ENCODE measurements at places on chromosomes 2 and 18.
A peak's percentile ranks its signal among the peaks of the same experiment; 100 is the strongest.

- DNase-seq = no peak
These were observed 65.5 kb upstream of the GPC1 start for GRCh38 chr2:240369801-240370585.

- no peak for DNase-seq
These were observed 148.1 kb downstream of the TMEM163 start for GRCh38 chr2:134570676-134571075.

GRCh38 chr18:37956902-37957301, 391.3 kb upstream of the CELF4 start:
- DNase-seq = no peak

GRCh38 chr2:213188533-213188867, 37.1 kb upstream of the IKZF2 start:
- DNase-seq = no peak

DNA sequence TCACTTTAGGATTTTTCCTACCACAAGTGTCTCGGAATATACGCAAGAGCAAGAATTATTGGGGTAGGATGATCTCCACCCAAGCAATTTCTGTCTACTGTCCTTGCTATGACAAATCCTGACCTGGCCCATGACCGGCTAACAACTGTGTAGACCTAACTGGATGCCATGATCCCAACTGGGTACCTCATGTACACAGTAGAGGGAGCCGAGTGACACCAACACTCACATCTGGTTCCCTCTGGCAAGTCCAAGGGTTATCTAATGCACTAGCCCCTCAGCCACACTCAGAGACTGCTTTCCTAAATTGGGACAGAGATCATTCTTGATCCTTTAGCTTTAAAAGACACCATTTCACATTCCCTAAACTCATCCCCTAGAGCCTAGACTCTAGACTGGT, 60.7 kb upstream of the ZNF532 start:
- no peak for DNase-seq

- no peak for DNase-seq
These were observed at the start of gene CAPN13 for GRCh38 chr2:30807249-30807648. Gene CAPN13, minus strand, starts transcription at chr2:30807446. Its CDS starts 20,121 bp downstream, at chr2:30787325.

- DNase-seq = no peak
These were observed 477.9 kb upstream of the TNP1 start for GRCh38 chr2:217337771-217338170.

- no peak for DNase-seq
These were observed 89.3 kb downstream of the MBD2 start for GRCh38 chr18:54135216-54135615.

DNA sequence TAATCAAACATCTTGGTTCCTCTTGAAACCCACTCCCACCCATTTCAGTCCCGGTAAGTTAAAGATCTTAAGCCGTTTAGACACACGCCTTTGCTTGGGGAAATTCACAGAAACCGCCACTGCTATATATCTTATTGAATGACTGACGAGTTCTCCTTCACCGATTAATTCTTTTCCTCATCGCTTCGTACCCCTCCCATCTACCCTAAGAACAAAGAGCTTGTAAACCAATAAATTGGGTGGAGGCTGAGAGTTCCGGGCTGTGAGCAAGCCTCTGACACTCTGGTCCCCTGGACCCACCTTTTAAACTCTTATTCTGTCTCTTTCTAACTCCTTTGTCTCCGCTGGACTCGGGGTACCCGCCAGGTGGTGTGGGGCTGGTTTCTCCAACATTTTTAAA, 30.6 kb downstream of the TMEM131 start:
- no peak for DNase-seq

GRCh38 chr2:80198042-80198441, 106.5 kb downstream of the LRRTM1 start:
- no peak for DNase-seq

DNA sequence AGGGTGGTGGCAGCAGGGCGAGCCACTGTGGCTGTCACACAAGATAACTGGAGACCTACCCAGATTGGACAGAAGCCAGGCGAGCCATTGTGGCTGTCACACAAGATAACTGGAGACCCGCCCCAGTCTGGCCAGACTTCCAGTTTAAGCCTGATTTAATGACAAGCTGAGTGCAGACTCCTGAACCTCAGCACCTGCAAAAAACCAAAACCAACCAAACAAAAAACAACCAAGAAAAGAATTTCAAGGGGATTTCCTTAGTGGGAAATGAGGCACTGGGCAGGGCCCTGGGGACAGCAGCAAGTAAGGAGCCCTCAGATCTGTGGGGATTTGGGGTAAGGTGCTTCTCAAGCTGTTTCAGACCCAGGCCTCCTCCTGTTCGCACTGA, 95.2 kb upstream of the BOD1L2 start:
- no peak for DNase-seq

- DNase-seq = no peak
These were observed 80.0 kb downstream of the SOWAHC start for GRCh38 chr2:109694190-109694589.

- no peak for DNase-seq
These were observed 20.0 kb upstream of the SERPINB2 start for GRCh38 chr18:63867368-63868125.

GRCh38 chr2:9286554-9287399, 80.2 kb downstream of the ASAP2 start:
- no peak for DNase-seq

DNA sequence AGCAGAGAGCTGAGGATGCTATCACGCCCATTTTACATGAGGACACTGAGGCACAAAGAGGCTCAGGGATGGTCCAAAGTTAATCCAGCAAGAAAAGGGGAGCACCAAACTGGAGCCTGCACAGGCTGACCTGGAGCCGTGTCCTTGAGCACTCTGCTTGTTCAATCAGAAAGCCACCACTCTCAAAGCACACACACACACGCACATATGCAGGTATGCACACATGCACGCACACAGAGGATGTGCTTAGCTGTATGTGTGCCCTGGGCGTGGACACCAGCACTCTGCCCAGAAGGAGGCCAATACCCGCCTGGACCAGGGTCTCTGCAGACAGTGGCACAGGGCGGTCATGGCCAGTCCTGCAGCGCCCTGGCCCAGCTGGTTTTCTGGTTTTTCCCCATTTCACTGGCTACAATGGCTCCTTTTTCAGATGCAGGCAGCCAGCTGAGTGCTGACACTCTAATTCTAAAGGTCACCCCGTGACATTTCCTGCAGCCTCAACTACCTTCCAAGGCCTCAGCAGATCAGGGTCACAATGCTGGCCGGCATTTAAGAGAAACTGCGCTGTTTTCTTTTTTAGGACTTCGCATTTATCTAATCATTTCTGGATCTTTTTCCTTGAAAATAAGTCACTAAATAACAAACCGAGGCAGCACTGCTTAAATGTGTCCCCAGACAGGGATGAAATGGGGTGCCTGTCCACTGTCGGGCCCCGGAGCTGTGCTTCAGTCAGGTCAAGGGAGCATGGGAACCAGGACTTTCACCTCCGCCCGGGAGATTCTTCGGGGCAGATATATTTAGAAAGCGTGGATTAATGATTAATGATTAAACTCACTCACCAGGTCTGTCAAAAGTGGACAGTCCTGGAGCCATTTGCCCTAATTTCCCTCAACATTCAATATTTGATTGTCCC, 104.5 kb downstream of the HDAC4 start:
- no peak for DNase-seq

DNA sequence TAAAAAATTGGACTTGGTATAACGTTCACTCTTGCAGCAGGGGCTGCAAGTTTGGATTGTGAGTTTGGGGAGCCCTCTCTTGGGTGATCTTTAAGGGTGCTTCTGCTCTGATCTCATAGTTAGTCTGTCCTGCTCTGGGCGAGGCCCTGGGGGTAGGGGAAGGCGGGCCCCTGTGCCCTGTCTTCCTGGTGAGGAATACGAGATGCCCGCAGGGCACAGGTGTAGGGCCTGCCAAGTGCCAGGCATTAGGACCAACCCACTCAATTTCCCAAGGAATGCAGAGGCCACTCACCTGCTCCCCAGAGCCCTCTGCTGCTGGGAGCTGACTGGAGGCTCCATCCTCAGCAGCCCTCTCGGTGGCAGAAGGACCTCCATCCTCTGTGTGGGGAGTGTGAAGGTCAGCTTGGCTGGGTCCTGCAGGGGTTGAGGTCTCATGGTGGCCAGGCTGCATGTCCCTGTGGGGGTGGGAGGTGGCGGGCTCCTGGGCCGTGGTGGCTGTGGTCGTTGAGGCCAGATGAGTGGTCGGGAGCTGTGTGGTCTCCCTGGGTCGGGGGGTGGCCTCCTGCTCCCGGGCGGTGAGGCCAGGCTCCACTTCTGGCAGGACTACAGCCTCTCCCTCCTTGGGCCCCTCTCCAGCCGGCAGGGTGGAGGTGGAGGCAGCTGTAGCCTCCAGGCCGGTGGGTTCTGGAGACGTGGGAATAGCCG, 21.3 kb downstream of the SDC1 start:
- DNase-seq = no peak

DNA sequence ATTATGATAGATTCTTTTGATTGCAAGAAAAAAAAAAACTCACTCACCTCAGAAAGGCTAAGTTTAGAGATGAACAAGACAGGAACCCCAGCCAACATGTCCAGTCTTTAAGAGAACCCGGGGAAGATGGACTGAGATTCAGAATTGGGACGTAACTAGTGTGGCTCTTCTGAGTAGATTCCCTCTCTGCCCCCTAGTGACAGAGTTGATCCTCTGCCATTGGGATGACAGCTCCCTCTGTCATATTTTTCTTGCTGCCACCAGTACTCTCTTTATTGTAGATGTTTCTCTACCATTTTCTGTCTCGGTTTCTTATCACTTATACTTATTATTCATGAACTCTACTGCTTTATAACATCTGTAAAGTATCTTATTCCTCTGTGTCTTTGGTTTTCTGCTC, 77.7 kb downstream of the GULP1 start:
- DNase-seq = peak; percentile 19

DNA sequence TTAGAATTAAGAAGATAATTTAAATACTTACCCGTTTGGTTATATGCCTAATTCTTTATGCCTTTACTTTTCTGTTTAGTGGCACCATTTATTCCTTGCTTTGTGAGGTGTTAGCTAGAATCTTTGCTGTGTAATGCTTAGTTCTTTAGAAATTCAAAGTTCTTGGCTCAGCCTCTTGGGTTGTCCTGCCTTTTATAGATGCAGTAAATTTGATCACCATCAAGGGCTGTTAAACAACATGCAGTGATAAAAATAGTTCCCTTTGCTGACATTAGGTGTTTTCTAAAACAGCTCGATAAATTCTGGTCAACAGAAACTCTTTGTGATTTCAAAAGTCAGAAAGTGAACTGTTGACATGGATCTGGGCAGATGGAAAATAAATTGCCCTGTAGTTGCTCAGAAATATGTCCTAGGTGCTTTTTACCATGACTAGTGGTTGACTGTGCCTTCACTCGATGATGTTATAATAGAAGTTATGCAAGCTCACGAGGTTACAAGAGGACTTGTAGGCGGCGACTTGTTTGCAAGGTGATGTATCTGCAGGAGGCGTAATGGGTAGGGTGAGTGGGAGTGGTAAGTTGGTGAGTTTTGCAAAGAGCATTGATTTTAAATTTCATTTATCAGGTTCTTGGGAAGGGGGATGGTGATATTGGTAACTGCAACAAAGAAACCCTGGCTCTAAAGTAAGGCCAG, 52.1 kb downstream of the LRRTM1 start:
- no peak for DNase-seq

GRCh38 chr2:100984892-100985307, 17.2 kb upstream of the RPL31 start:
- DNase-seq = peak; percentile 47

- DNase-seq = no peak
These were observed 22.3 kb downstream of the LRATD1 start for GRCh38 chr2:14654835-14655282.

- no peak for DNase-seq
These were observed 39.8 kb downstream of the VSNL1 start for GRCh38 chr2:17580319-17580715.

DNA sequence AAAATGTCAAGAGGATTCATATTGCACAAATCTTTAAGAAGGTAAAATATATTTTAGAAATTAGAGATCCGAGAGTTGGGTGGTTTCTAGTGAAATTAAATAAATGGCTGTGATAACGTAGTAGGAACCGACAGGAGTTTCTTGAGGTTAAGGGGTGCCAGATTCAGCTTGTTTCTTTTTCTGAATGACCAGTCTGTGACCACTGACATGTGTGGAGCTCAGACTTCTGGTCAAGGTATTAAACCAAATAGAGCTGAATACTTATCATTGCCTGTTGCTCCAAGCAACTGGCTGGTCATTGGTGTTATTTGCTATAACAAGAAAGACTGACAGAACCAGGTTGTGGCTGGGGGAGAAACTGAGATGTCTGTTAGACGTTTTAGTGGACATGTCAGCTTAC, 408.2 kb upstream of the HS6ST1 start:
- DNase-seq = no peak

- DNase-seq = no peak
These were observed 74.0 kb upstream of the LHCGR start for GRCh38 chr2:48829569-48829968.

DNA sequence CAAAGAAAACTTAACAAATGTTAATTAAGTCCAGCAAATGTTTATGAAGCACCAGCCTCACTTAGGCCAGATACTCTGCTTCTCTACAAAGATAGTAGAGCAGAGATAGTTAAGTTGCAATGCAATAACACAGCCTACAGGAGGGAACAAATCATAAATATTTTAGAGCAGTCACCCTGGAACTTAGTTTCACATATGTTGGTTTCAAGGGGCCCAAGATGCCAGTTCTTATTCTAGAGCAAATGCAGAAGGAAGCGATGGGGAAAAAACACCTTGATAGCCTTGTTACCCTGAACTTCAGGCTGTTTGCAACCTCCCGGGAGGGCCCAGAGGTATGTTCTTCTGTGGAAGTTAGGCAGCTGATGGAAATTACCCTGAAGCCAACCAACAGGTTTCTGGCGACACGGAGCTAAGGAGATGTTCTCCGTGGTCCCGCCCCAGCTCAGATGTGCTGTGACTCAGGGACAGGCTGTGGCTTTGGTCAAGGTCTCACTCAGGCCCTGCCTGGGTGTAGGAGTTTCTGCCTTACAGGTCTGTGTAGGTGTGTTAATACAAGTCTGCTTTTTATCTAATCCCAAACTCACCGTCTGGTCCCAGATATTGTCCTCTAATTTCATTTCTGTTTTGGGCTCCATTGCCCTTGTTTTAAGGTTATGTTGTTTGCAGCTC, 3.8 kb downstream of the CTIF start:
- DNase-seq = no peak

DNA sequence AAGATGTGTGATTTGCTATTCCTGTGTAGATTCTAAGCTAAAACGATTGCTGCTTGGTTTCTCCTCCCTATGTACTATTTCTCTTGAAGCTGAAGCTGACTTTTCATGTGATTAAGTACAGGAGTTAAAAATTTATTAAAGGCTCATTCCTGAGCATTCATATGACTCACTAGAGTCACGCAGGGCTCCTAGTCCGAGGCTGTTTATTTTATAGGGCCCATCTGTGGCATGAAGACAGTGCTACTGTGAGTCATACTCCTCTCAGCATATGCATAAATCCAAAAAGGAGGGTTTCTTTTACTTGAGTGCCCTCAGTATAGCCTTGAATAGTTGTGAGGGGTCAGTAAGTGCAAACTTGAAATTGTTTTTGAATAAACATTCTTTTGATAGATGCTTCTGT, 378.8 kb downstream of the PTPRM start:
- no peak for DNase-seq

- DNase-seq = no peak
These were observed 37.6 kb downstream of the SMAD7 start for GRCh38 chr18:48913201-48913600.
